Stimulated activated CD8-positive, alpha-beta memory T cell treated with anti-CD3 and anti-CD28 coated beads, Interleukin-15, amount 100 ng/mL, for 4 hours (primary cell): ENCODE measurements at places on chromosomes 3 and 15.

DNA sequence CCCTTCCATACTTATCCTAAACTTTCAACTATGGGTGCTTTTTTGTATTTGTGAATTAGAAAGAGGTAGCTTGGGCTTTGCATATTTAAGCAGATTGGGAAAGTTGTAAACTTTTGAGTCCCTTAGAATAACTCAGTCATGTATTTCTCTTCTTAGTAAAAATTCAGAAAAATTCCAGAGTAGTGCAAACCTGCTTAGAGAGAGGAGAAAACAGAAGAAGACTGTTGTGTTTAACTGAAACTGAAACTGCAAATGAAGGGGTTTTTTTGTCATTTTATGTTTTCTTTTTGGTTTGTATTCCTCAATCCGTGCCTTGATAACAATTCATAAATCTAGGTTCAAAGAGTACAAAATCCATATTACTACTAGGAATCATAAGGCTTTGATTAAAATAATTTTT lies 31.3 kb downstream of the CD200 start:
- DNase-seq: no peak

DNA sequence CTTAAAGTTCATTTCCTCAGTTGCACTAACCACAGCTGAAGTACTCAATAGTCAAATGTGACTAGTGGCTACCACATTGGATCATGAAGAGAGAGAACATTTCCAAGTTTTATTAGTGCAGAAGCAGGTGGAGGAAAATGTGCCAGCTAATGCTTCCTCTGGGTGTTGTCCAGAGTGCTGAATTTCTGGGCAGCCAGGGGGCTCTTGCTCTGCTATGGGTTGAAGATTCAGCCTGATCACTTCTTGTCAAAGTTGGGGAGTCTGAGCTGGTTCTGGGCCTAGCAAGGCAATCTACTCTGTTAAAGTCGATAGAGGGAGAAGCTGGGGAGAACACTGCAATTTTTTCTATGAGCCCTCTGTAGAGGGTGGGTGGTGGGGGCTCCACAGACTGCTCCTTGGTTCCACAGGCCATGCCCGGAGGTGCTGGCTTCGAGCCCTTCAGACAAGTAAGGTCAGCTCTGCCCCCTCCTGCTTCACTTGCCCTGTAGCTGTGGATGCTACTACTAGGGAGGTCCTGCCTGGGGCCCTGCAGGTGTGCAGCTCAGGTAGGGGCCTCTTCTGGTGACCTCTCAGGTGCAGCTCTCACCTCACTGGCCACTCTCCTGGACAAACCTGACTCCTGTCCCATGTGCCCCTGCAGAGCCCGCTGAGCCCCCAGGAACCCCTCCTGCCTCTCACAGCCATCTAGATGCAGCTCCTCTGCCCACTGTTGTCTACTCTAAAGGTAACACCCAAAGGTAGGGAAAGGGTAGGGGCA lies 8.2 kb downstream of the ALG3 start:
- DNase-seq: no peak

GRCh38 chr15:81379269-81379668 lies 5.3 kb upstream of the TMC3 start:
- no peak for DNase-seq

DNA sequence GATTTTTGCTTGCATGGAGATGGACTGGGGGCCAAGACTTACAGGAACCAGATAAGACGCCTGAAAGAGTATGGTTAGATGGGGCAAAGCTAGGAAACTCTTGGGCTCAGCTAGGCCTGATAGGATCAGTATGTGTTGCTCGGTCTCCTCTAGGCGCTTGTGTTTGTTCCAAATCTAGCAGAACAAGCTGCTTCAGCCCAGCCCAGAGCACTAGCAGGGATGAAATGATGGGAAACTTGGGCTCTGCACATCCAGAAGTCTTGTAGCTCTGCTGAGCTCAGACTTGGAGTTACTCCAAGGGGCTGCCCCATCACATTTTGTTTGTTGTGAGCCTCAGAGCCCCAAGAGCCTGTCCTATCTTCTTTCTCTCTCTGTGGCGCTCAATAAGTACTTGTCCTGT lies 34.7 kb downstream of the FOXL2 start:
- no peak for DNase-seq

DNA sequence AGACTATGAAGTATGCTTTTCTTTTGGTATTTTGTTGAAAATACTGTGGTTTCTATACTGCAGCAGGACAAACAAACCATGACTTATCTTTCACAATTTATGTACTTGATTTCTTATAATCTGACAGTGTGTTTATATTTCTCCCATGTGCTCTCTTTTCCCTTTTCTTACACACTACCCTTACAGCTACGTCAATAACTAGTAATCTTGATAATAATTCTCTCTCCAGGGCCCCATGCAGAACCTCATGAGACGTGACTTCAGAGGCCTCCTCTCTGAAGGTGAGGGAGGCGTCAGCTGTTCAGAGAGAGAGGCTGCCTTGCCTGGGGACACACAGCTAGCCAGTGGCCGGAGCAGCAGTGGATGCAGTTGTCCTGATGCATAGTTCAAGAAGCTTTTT lies 35.9 kb downstream of the KY start:
- DNase-seq: no peak

DNA sequence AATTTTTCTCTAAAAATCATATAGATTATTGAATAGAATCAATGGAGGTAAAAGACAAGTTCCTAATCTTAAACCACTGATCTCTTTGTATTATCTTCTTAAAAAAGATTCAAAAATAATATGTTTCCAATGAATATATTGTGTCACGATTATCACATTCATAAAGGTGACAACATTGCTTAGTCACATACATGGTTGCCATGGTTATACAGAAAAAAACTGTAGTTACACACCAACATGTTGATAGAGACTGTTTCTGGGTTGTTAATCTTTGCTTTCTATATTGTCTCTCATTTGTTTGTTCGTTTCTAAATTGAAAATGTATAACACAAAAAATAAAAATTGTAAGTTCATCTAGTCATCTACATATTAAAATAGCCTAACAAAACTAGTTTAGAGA lies 376.0 kb upstream of the ALCAM start:
- DNase-seq: no peak

GRCh38 chr3:185825639-185826481 lies 1.0 kb upstream of the IGF2BP2 start:
- no peak for DNase-seq

GRCh38 chr3:12229896-12230295 lies 59.0 kb upstream of the PPARG start:
- DNase-seq: no peak

GRCh38 chr3:194999491-194999890 lies 271.5 kb downstream of the XXYLT1 start:
- no peak for DNase-seq

GRCh38 chr3:52939600-52939999 lies 42.3 kb upstream of the STIMATE start:
- no peak for DNase-seq

GRCh38 chr3:26623419-26624208 lies 1.0 kb downstream of the LRRC3B start:
- DNase-seq: no peak

DNA sequence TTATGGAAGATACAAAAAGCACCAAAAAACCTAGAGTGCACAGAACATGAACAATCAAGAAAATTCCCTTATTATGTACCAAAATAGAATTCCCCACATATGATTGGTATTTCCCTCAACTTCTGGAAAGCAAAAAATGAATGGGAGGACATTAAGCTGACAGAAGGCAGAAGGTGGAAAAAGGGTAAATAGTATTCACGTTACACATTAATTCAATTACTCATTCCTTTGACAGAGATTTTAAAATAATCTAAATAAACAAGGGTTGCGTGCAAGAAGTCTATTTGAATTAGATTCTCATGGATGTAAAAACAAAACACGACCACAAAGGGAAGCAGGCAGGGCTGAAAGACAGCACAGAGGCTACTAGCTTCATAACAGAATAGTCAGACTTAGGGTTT lies 260.5 kb upstream of the ZPLD1 start:
- DNase-seq: no peak

- no peak for DNase-seq
Observed at GRCh38 chr15:63938486-63939061, 104.8 kb upstream of the HERC1 start.

GRCh38 chr3:124772081-124772831 lies 42.0 kb downstream of the UMPS start:
- no peak for DNase-seq

- no peak for DNase-seq
Observed at GRCh38 chr15:74314795-74315438, 52.5 kb downstream of the CYP11A1 start.

DNA sequence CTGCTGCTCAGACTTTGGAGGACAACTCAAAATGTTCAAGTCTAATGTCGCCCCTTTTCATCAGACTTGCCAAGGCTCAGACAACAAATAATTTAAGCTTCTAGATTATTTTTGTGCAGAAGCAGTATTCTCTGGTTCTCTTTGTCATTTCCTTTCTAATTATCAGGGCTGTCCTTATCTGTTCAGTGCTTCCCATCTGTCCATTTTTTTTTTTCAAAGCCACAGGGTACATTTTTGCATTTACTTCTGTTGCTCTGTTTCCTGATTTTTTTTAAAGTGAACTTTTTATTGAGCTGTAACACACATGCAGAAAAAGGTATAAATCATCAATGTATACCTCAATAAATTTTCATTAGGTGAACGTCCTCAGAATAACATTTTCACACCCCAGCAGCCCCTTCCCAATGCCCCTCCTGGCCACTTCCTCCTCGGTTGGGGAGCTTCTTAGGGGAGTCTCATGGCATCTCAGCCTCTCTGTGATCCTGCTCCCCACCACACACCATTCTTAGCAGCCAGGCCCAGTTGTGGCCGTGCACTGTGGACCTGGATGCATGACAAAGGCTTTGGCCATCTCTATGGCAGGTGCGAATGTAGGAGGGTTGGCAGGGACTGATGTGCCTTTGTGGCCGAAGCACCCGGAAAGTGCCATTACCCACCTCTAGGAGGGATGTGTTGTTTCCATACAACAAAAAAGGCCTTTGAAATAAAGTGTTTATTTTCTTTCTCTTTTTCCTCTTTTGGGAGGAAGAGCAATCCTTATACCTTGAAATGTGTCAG lies 303.5 kb upstream of the LRRFIP2 start:
- DNase-seq: no peak

- DNase-seq: no peak
Observed at GRCh38 chr15:34039790-34040113, 748 bp upstream of the AVEN start.

DNA sequence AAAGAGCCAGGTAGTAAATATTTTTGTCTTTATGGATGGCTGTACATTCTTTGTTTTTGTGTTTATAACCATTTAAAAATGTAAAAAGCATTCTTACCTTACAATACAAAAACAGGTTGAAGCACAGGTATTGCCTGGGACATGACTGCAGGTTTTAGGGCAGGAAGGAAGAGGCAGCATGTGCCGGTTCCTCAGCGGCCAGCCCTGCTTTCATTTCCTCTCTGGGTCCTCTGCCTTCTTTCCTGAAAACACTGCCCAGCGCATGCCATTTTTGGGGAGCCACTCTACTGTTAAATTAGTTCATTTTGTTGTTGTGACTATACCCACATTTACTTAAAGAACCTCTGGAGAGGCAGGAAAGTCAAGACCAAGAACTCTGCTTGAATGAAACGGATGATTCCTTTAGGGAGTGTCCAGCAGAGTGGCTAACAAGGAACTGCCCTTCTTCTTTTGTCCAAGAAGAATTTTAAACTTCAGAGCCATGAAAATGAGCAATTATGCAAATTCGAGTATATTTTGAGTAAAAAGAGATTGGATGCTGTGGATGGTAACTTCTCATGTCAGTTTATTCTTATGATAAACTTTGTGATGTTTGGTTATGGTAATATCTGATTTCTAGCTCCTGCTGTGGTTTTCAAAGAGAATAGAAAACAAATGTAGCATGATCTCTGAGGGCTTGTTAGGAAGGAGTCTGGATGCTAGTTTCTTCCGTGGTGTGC lies 52.7 kb downstream of the SACM1L start:
- DNase-seq: no peak

GRCh38 chr3:44033123-44033522 lies 208.6 kb upstream of the TOPAZ1 start:
- no peak for DNase-seq

GRCh38 chr3:32685543-32686185 lies 676 bp downstream of the CNOT10 start:
- DNase-seq: no peak

DNA sequence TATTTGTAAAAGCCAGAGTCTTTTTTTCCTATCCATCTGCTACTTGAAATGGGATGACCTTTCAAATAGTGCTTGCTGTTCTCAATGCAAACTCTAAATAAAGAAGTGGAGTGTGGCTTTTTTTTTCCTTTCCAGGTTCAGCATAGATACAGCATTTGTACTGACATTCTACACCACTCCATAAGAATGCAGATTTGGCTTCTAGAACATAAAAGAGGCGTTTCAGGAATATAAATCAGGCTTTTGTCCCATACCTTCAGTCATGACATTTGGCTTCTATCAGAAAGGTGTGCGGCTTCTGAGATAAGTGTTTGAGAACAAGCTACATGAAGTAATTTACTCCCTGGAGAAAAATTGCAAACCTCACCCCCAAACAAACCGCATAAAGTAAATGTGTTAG lies 553.1 kb downstream of the FHIT start:
- DNase-seq: no peak

GRCh38 chr15:85564686-85565085 lies 184.3 kb downstream of the AKAP13 start:
- no peak for DNase-seq

DNA sequence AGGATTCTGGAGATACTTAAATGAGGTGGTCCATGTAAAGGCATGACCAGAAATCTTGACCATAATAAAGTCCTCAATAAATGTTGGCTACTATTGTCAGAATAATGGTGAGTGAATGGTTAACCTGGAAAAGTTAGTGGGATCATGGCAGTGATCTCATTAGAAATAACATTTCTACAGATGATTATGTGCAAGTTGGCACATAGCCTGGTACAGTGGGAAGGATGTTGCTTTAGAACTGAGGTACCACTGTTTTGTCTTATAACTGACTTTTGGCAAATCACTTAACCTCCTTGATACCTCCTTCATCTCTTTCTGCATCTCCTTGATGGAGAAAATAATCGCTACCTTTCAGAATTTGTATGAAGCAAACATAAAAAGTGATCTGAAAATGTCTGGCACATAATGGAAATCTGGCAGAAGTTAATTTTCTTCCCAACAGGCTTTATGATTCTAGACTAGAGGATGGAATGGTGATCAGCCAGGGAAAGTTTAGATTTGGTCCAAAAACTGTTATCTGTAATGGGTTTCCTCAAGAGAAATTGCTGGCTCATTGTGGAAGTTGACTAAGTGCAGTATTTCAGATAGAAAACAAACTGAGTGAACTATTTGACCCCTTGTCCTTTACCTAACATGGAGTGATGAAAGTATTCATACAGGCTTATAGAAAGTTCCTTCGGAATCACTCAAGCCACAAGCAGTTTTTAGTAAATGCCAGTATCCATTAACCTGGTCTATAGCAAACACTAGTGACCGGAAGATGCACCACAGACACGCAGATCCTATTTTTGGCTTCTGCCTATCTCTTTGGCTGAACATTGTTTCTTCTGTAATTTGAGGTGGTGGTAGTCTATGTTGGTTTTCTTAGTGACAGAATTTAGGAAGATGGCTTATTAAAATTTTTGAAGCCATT lies 449.6 kb upstream of the TGFBR2 start:
- DNase-seq: no peak

DNA sequence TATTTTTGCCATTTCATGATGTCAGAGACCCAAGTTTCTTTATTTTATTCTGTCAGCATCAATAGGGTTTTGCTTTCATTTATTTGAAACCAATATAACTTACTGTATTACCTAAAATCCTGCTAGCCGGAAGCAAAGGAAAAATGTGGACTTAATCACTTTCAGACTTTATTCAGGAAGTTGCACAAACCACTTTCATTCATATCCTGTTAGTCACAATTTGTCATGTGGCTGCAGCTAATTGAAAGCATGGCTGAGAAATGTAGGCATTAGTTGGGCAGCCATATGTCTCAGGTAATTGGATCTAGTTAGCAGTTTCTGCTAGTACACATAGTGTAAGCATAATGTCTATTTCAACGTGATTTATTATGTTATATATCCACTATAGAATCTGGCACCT lies 462.3 kb upstream of the SGO1 start:
- DNase-seq: no peak
